ENCODE measurements at places on chromosomes 7 and 10. TPM values are rescaled to one million over a fixed set of nuclear protein-coding genes. Genes with fewer than 3 reads are reported as not detected.
A peak's percentile ranks its signal among the peaks of the same experiment; 100 is the strongest.

GRCh38 chr7:36600869-36601530, 123.3 kb downstream of the AOAH start:
- no peak overlapping the region for H3K4me3 ChIP-seq
- peaks cover 63% of the 10 kb centered on the region for H3K27me3 ChIP-seq
- no peaks in the 10 kb centered on the region for H3K36me3 ChIP-seq
- DNase-seq, result no peak

GRCh38 chr7:131570401-131570800, 14.0 kb upstream of the PODXL start:
- H3K27me3 ChIP-seq, result no peaks in the 10 kb centered on the region
- H3K27ac ChIP-seq, result no peak overlapping the region
- H3K4me3 ChIP-seq, result no peak overlapping the region
- no peak for DNase-seq
- H3K36me3 ChIP-seq, result no peaks in the 10 kb centered on the region
- no peaks in the 10 kb centered on the region for H3K4me1 ChIP-seq

- no peak overlapping the region for H3K27ac ChIP-seq
- DNase-seq, result no peak
- H3K36me3 ChIP-seq, result no peaks in the 10 kb centered on the region
- H3K4me3 ChIP-seq, result no peak overlapping the region
These were observed 21.4 kb downstream of the FOXK1 start for GRCh38 chr7:4703532-4703931.

GRCh38 chr10:288316-289200, 153.3 kb downstream of the ZMYND11 start:
- H3K27me3 ChIP-seq, result peaks cover 83% of the 10 kb centered on the region
- H3K36me3 ChIP-seq, result no peaks in the 10 kb centered on the region
- DNase-seq, result no peak
- H3K27ac ChIP-seq, result no peak overlapping the region
- H3K4me1 ChIP-seq, result no peaks in the 10 kb centered on the region

GRCh38 chr10:5079306-5079830, 14.8 kb upstream of the AKR1C3 start:
- no peak for DNase-seq
- H3K36me3 ChIP-seq, result no peaks in the 10 kb centered on the region
- H3K27me3 ChIP-seq, result no peaks in the 10 kb centered on the region
- H3K4me1 ChIP-seq, result peaks cover 56% of the 10 kb centered on the region
- H3K4me3 ChIP-seq, result peak overlapping the region; percentile 29

DNA sequence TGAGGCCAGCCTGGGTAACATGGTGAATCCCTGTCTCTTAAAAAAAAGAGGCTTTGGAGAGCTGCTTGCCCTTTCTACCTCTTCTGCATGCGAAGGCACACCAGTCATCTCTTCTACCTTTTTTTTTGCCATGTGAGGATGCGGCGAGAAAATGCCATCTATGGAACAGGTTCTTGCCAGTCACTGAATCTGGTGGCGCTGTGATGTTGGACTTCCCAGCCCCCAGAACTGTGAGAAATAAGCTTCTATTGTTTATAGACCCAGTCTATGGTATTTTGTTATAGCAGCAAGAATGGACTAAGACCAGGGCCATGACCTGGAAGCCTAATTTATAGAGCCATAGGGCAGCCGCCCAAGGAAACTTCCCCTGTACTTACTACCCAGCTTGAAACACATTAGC, 112.9 kb downstream of the HIP1 start:
- H3K27me3 ChIP-seq, result no peaks in the 10 kb centered on the region
- H3K36me3 ChIP-seq, result 0 out of 2 replicates have a peak, but pooled peaks cover 3% of the 10 kb centered on the region
- no peak overlapping the region for H3K27ac ChIP-seq
- no peak for DNase-seq
- H3K4me3 ChIP-seq, result no peak overlapping the region

- no peaks in the 10 kb centered on the region for H3K4me1 ChIP-seq
- peaks cover 91% of the 10 kb centered on the region for H3K27me3 ChIP-seq
- no peak overlapping the region for H3K27ac ChIP-seq
These were observed 103.6 kb downstream of the VIPR2 start for GRCh38 chr7:159040912-159041711.

- DNase-seq, result no peak
- no peak overlapping the region for H3K27ac ChIP-seq
- no peaks in the 10 kb centered on the region for H3K36me3 ChIP-seq
- H3K4me3 ChIP-seq, result no peak overlapping the region
- peaks cover 36% of the 10 kb centered on the region for H3K4me1 ChIP-seq
These were observed 25.5 kb downstream of the MTURN start for GRCh38 chr7:30160329-30160728.

DNA sequence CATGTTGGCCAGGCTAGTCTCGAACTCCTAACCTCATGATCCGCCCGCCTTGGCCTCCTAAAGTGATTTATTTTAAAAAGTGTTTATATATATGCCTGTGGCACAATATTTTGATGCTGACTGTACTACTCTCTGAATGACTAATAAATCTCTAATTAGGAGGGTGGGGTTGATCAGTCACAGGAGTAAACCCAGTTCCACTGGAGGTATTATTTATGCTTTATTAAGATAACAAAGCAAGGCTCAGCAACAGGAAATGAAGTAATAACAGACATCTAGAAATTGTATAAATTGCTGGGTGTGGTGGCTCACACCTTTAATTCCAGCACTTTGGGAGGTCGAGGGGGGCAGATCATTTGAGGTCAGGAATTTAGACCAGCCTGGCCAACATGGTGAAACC, 26.0 kb upstream of the MCU start:
- H3K4me3 ChIP-seq, result no peak overlapping the region
- H3K36me3 ChIP-seq, result no peaks in the 10 kb centered on the region
- DNase-seq, result peak; percentile 94
- H3K4me1 ChIP-seq, result peaks cover 15% of the 10 kb centered on the region
- no peaks in the 10 kb centered on the region for H3K27me3 ChIP-seq
- peak overlapping the region; percentile 28 for H3K27ac ChIP-seq

Gene GIMAP2
- 0.81 TPM for total RNA-seq

Gene GHITM
- total RNA-seq, result 291 TPM

Gene ELFN1
- 0.09 TPM for total RNA-seq

Data from PC-9 (cell line).